ENCODE measurements at places on chromosomes 2 and 18.

- DNase-seq = no peak
Measured at GRCh38 chr2:184498936-184499335, 99.4 kb upstream of the ZNF804A start.

GRCh38 chr2:38704664-38705063, 38.8 kb downstream of the GALM start:
- DNase-seq = no peak

DNA sequence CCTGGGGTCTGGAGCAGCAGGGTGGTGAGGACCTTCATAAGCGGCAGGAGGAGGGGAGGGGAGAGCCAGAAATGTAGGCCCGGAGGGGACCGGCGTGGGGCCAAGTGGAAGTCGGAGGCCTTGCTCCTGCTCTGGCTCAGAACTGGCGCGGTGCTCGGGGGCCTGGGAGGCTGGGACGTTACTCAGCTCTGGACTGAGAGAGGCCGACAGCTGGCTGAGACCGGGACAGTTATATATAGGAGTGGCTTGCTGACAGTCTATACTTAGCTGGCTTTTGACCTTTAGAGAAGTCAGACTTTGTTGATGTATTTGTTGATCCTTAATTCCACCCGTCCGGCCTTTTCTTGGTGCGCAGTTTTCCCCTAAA, 15.7 kb downstream of the IGFBP5 start:
- no peak for DNase-seq

- DNase-seq = no peak
Measured at GRCh38 chr2:229087843-229088516, 183.1 kb downstream of the PID1 start.

DNA sequence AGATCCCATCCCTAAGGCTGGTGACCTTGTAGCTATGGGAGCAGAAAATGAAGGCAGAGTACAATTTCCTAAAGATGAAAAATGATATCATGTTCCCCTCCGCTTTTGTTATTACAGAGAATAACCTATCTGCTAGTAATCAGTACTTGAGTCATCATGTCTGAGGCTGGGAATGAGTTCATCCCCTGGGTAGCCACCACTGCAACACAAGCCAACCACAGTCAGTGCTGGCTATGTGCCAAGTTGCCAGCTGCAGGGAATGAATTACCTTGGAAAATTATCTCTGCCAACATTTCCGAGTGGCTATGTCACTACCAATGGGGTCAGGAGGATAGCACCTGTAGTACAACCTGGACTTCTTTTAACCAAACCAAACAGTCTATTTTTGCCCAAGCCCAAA, 1094.7 kb upstream of the DDX18 start:
- DNase-seq = no peak

GRCh38 chr2:118841450-118841827, 6.0 kb downstream of the EN1 start:
- no peak for DNase-seq

GRCh38 chr2:233202531-233202944, 48.9 kb upstream of the ATG16L1 start:
- DNase-seq = peak; percentile 49

DNA sequence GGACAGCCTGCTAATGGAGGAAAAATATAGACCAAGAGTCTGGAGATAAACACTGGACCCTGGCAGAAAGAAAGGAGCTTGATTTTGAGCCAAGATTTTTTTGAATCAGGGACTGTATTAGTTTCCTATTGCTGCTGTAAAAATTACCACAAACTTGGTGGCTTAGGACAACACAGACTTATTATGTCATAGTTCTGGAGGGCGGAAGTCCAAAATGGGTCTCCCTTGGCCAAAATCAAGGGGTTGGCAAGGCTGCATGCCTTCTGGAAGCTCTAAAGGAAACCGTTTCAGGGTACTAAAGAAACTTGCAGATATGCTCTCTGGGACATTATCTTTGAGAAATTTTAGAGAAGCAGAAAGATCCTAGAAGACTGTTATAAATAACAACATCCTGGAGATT, 140.1 kb downstream of the BABAM2 start:
- no peak for DNase-seq

Measured in naive B cell (primary cell).